HS-27A (cell line): ENCODE measurements at places on chromosomes 2 and 18.

- no peak for DNase-seq
Observed at GRCh38 chr2:215418064-215418963, 17.6 kb downstream of the FN1 start.

GRCh38 chr18:32548688-32549087 is 78.0 kb upstream of the GAREM1 start:
- no peak for DNase-seq

GRCh38 chr18:78113136-78113939 is 863.7 kb downstream of the GALR1 start:
- no peak for DNase-seq

DNA sequence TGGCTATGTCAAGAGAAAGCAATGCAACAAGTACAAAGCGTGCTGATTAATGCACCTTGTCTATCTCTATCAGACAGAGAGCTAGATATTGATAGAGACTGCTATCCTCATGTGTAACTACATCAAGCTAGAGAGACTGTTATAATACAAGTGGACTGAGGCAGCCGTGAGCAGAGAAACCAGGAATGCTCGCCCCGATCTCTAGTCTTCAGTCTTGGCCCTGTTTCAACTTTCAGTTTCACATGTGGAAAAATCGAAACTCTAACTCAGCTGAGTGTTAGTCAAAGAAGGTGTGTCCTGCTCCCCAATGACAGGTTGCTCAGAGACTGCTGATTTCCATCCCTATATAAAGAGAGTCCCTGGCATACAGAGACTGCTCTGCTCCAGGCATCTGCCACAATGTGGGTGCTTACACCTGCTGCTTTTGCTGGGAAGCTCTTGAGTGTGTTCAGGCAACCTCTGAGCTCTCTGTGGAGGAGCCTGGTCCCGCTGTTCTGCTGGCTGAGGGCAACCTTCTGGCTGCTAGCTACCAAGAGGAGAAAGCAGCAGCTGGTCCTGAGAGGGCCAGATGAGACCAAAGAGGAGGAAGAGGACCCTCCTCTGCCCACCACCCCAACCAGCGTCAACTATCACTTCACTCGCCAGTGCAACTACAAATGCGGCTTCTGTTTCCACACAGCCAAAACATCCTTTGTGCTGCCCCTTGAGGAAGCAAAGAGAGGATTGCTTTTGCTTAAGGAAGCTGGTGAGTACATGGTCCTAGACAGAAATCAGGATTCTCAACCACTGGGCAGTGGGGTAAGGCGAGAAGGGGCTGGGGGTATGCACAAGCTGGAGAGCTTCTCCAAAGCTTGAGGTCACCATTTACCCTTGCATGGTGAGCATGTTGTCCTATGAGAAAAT is at the start of gene RSAD2:
RSAD2 (plus strand) TSS at position 376 of the 903 bp plus-strand sequence; CDS start at position 400, 24 bp downstream.
- DNase-seq = no peak

DNA sequence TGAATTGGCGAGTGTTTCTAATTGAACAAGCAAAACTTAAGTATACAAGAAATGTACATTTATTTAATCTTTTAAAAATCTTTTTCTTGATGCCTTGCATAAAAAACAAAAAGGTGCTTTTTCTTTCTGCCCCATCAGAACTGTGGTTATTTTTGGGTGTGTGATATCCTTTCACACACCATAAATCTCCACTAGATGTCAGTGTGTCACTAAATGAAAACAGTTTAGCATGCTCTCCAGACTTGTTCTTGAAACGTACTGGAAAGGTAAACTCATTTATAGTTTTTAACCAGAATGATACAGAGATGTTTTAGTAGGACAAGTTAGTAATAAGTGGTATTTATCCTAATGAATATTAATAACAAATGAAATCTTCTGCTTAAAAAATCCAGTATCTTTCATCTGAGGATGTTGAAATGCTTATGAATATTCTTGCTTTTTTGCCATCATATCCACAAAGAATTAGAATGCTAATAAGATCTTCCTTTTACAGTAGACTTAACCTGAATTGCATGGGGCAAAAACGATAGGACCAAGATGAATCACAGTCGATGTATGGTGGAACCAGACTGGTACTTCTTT is 96.8 kb downstream of the UBE2E3 start:
- DNase-seq = no peak

- DNase-seq = no peak
Observed at GRCh38 chr2:73268830-73269685, 15.2 kb downstream of the FBXO41 start.

DNA sequence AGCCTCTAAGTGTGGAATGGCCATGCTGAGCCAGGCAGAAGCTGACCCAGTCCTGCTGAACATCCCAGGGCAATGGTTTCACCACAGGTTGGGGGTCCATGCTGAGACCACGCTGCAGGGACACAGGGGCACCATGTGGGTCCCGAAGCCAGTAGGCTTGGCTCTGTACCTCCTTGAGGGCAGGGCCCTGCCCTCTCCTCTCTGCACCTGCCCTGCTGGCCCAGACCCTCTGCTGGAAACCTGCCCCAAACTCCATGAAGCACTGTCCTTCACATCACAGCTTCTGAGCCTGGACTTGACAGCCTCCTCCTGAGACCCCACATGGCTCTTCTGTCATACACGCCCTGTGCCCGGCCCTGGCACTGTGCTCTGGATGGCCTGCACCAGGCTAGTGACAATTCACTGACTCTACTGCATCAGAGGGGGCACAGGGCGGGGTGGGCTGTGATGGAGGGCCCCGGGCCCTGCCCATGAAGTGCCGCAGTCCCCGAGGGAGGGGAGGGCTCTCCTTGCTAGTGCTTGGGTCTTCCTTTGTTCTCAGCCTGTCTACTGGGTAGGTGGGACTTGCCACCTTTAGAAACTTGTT is 24.7 kb downstream of the HS6ST1 start:
- DNase-seq = no peak

GRCh38 chr2:136766073-136766404 is 694 bp downstream of the THSD7B start:
- no peak for DNase-seq

GRCh38 chr2:22518641-22519040 is 866.3 kb upstream of the KLHL29 start:
- no peak for DNase-seq

GRCh38 chr2:192551760-192552159 is 357.0 kb upstream of the TMEFF2 start:
- DNase-seq = no peak

GRCh38 chr2:37782721-37783371 is 111.4 kb upstream of the CDC42EP3 start:
- DNase-seq = no peak

- DNase-seq = peak; percentile 35
Observed at GRCh38 chr2:147910990-147911473, 66.2 kb downstream of the ACVR2A start.
